ENCODE measurements at places on chromosomes 12 and 14. TPM values are rescaled to one million over a fixed set of nuclear protein-coding genes. Genes with fewer than 3 reads are reported as not detected.
A peak's percentile ranks its signal among the peaks of the same experiment; 100 is the strongest.

DNA sequence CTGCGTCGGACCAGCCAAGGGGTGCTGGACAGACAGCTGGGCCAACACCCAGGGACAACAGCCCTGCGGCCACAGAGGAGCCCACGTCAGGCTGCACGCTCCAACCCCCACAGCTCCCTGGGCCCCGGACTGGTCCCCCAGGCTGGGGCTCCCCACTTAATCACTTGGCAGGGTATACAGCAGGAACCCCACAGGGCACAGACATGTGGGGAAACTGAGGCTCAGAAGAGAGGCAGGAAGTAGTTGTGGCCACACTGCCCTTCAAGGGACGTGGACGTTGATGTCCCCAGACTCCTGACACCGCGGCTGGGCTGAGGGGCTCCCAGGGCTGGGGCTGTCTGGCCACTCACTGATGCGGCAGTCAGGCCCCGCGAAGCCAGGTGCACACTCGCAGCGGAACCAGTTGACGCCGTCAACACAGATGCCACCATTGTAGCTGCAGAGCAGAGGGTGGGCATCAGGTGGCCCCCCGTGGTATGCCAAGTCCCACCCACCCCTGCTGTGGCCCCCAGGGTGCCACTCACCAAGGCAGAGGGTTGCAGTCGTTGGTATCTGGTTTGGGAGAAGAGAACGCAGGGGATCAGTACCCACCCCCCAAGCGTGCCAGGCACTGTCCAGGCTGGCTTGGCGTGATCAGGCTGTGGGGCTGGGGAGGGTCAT lies 21.5 kb downstream of the JAG2 start:
- no peak for DNase-seq

GRCh38 chr14:96874127-96874526 lies 76.9 kb downstream of the VRK1 start:
- DNase-seq = no peak

DNA sequence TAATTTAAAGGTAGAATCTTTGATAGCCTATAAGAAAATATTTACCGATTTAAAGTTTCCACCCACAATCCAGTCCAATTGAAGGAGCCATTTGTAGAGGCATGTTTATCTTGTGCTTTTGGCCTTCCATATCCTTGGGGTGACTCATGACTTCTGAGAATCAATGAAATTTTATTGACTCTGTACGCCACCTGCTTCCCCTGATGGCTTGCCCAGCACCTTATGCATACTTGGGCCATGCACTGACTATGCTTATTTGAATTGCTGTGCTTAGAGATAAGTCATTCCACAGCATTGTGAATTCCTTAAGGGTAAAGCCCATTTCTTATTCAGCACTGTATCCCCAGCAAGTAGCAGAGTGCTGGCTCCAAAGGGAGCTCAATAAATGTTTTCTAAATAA lies 954.8 kb upstream of the SEL1L start:
- DNase-seq = no peak

SERPINA10 gene
- not detected for polyA plus RNA-seq

DNA sequence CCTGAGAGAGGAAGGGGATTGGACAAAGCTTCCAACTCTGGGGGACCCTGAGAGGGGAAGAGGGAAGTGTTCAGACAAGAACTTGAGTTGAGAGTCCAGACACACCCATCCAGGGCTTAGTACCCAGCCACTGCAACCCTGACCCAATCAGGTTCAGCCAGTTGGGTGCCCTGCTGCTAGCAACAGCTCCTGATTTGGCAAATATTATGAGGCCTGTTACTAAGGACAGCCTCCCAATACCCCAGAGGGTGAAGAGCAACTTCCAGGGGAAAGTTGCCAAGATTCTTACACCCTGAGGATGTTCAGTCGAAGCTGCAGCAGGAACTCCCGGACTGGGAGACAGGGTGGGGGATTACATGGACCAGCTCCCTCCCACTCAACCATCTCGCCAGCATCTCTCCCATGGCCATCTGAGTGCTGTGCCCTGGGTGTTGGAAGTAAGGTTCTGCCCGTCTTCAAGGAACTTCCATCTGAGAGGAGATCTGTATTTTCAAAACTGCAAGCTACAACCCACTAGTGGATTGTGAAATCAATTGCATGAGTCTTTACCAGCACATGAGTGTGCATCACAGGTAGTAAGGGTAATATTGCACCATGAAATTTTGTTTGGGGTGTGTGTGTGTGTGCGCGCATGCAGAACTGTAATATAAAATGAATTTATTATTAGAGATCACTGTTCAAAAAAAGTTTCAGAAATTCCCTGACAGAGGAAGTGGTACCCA lies 11.5 kb upstream of the KRT78 start:
- DNase-seq = no peak

- no peak for DNase-seq
These were observed 8.0 kb downstream of the RHOJ start for GRCh38 chr14:63212209-63212608.

DNA sequence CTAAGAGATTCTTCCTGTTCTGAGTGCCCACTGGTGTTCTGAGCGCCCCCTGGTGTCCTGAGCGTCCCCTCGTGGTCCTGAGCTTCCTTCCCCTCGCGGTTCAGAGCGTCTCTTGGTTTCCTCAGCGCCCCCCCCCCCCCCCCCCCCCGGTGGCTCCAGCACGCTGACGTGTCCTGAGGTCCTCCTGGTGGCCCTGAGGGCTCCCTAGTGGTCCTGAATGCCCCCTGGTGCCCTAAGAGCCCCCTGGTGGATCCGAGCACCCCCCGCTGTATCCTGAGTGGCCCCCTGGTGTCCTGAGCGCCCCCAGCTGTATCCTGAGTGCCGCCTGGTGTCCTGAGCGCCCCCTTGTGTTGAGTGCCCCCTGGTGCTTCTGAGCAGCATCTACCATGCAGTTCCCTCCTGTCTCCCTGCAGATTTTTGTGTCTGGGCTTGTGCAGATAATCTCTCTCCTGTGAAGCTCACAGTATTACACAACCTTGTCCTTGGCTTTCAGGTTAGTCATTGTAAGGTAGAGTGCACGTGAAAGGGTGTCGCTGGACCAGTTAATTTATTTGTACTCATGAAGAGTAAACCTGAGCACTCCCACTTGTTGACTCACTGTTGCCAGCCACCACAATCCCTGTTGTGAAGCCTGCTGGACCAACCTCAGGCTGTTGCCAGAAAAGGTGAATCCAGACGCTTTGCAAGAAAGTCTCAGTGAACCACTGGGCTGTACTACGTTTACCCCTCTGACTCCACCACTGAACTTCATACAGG lies 1168.4 kb downstream of the TMEM121 start:
- no peak for DNase-seq

DNA sequence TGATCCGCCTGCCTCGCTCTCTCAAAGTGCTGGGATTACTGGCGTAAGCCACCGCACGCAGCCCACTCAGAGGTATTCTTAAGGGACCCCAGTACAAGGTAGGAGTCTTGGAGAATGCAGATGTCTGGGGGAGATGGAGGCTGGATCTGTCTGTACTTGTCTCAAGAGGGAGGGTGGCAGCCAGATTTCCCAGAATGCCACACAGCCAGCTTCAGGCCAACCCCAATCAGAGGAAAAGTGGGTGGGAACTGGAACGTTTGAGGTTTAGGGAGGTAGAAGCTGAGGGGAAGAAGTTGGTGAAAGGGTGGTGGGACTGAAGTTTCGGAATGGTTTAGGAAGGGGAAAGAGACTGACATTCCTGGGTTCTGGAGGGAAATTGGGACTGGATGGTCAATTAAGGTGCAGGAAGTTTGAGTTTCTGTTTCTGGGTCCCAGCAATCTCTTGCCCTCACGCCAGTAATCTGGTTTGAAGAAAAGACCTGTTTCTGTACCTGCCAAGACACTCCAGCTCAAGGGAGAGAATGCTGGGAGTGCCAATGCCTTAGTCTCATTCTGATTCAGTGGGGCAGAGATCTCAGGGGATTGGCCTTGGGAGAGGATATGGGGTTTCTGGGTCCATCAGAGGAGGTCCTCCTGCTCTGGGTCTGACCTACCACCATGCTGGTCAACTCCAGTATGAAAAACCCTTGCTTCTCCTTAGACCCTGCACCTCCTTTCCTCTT lies 8.1 kb upstream of the ZNF385A start:
- no peak for DNase-seq

DNA sequence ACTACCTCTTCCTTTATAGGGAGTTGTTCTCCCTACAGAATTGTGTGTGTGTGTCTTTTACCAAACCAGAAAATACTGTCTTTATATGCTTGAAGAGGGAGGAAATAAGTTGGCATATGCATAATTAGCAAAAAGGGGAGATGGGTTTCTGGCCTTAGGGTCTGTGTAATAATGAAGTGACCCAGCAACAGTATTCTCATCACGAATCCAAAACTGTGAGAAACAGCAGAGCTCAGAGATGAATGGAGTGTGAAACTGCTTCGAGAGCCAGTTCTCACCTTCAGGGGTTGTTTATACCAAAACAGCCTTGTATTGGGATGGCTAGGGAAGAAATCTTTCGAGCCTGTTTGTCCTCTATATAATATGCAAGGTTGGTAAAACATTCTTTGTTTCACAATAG lies 227.5 kb downstream of the MON2 start:
- DNase-seq = no peak

DNA sequence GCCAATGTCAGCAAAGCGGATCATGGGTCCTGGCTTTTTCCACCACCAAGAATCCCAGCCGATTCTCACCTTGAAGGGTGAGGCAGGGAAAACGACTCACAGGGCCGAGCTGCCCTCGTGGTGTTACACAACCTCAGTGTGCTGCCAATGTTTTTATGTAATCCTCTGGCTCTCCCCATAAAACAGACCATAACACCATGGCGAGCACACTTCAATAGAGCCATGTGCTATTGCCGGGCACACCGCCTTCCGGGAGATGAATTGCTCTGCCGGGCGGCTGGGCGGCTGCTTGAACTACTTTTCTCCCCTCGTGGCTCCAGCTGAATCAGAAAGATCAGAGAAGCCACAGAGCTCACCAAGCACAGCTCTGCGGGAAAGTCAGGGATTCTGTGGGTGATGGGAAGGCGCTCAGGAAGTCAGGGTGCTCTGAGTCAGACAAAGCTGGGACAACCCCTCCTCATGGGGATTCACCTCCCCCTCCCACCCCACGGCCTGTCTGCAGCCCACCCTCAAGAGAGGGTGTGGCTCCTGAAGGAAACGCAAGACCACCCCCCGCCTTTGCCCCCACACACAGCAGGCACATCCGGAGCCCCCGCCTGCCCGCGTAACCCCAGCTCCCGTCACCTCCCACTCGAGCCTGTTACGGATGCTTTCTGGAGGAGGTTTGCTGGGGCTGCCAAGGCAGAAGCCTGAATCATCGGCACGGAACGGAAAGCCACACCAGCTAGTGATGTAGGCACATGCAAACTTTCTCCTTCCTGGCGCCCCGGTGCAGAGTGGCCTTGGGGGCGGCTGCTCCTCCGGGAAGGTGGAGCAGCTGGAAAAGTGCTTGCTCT lies 1.8 kb downstream of the GALNT9 start:
- DNase-seq = peak; percentile 67

GRCh38 chr12:120584343-120585149 lies 3.3 kb upstream of the POP5 start:
- DNase-seq = peak; percentile 43

DNA sequence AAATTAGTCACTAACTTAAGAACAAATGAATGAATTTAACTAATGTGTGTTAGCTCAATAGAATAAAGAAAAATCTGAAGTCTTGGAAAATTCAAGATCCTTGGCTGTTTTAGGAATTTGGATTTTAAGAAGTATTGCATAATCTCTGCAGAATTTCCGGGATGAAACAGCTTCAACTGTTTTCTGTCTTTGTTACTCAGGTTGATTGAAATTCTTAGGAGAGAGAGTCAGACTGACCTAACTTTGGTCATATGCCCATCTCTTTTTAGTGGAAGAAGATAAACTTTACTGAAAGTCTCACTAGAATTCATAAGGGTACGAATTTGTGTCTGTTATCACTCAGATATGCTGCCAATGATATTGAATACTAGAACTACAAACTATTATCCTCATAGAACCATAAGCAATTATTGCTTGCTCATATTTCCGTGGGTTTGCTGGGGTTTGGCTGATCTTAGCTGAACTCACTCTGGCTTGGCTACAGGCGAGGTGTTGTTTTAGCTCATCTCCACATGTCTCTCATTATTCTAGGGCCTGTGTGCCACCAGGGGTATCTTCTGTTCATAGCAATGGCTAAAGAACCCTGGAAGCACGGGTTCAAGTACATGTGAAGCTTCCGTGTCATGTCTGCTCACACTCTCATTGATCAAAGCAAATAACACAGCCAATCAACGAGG lies 257.4 kb upstream of the NOVA1 start:
- peak; percentile 58 for DNase-seq

DNA sequence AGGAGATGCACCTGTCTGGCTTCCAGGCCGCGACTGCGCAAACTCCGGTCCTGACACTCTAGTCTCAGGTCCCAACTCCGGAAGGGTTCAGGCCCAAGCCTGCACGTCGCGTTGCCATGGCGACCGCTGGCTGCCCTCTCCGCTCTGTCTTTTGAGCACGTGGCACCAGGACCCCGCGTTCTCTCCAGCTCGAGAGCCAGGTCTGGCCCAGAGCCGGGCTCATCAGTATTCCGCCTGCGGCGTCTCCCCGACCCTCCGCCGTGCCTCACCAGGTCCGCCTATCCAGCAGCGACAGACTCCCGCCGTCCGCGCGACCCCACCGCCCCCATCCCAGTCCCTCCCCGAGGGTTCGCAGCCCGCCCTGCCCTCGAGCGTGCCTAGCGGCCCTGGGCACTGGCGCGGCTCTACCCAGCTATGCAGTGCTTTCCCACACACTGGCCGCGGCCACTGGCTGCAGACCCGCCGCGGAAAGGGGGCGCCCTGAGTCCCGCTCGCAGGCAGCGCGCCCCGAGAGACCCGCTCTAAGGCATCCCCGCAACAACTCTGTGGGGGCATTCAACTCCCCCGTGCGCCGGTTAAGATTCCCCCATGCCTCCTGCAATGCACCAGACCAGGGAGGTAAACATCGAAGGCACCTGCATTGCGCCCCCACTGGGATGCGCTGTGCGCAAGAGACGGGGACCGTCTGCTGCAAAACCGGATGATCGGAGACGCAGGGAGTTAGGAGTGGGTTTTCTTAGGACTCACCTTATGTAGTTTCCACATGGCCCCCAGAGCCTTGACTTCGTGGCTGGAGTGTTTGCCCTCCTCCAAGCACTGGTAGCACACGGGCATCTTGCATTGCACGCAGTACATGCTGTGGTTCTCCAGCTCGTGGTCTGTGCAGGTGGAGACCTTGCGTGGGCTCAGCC lies 1.3 kb downstream of the TRIM9 start:
- no peak for DNase-seq

NINJ2 gene
- polyA plus RNA-seq = 4.1 TPM

- no peak for DNase-seq
These were observed 411.6 kb upstream of the FBXO33 start for GRCh38 chr14:39843881-39844280.

GRCh38 chr14:51448831-51449670 lies 202.7 kb upstream of the FRMD6 start:
- peak; percentile 52 for DNase-seq

- no peak for DNase-seq
These were observed 184.2 kb downstream of the TMTC2 start for GRCh38 chr12:82870771-82871377.

BMAL2 gene
- 2.8 TPM for polyA plus RNA-seq

GRCh38 chr12:51863933-51864832 lies 15.7 kb upstream of the FIGNL2 start:
- DNase-seq = no peak

GRCh38 chr12:111636209-111636945 lies 37.3 kb upstream of the ATXN2 start:
- peak; percentile 86 for DNase-seq

Data from muscle of back (tissue), 13 donors.